ENCODE measurements at places on chromosomes 7 and 10. TPM values are rescaled to one million over a fixed set of nuclear protein-coding genes. Genes with fewer than 3 reads are reported as not detected.

FAM237B gene
- not detected for total RNA-seq

CFAP43 gene
- total RNA-seq, result under 0.01 TPM

GDF10 gene
- not detected for total RNA-seq

ADAM12 gene
- 2.9 TPM for total RNA-seq

GJD4 gene
- not detected for total RNA-seq

TDRD1 gene
- not detected for total RNA-seq

DNAJC12 gene
- total RNA-seq, result 2.2 TPM

RSBN1L gene
- 8.6 TPM for total RNA-seq

COL13A1 gene
- total RNA-seq, result 24.4 TPM
